Dermis microvascular lymphatic vessel endothelial cell (primary cell): ENCODE measurements at places on chromosomes 3 and 15.

DNA sequence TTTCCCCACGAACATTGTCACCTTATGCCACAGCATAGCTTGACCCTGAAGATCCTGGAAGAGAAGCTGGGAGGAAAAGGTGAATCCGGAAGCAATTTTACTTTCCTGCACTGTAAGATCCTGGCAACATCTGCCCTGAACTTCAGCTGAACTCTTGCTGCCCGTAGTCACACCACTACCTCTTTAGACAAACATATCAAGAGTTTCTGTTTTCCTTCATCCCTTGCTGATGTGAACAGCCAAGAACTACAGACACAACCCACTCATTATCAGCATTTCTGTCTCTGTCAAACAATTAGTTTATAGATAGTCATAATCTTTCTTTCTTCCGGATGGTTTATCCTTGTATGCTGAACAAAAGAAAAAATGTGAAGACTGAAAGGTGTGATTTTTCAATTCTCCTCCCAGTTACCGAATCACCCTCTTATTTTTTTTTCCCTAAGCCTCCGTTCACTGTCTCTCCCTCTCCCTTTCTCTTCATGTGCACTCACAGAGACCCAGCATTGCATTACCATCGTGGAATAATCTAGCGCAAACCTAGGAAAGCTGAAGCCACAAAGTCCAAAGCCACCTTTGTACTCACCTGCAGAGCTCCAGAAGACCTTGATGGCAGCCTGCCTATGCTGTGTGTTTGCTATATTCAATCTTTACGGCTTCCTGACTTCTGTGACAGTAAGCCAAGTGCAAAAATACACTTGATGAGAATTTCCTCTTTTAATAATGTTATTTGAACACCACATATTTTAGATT is 229.2 kb downstream of the CDIN1 start:
- DNase-seq: peak; percentile 60

GRCh38 chr3:32662647-32663046 is 22.3 kb upstream of the CNOT10 start:
- no peak for DNase-seq

- no peak for DNase-seq
Measured at GRCh38 chr3:134609821-134610431, 40.9 kb downstream of the KY start.

DNA sequence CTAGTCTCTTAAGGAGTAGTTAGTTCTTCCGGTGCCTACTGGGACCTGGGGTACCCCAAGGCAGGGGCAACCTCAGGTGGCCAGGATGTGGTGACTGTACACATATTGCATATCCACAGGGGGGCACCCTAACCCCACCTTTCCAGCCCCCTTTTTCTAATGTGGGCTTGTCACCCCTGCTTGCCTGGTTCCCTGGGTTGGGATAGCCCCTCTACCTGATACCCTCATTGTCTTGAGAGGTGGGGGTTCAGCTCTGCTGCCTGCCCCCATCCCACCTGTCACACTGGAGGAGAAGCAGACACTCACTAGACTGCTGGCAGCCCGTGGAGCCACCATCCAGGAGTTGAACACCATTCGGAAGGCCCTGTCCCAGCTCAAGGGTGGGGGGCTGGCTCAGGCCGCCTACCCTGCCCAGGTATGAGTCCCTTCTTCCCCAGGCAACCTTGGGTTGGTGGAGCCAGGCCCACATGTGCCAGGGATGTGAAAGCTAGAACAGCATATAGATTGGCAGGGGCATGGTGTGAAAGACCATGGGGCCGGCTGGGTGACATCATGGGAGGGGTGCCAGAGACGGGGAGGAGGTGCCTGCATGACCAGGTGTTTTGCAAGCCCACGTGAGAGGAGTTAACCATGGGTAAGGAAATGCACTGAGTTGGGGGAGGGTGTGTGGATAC is 4.0 kb downstream of the GLYCTK start:
- peak; percentile 42 for DNase-seq

GRCh38 chr3:176904506-176904905 is 292.8 kb downstream of the TBL1XR1 start:
- DNase-seq: no peak

DNA sequence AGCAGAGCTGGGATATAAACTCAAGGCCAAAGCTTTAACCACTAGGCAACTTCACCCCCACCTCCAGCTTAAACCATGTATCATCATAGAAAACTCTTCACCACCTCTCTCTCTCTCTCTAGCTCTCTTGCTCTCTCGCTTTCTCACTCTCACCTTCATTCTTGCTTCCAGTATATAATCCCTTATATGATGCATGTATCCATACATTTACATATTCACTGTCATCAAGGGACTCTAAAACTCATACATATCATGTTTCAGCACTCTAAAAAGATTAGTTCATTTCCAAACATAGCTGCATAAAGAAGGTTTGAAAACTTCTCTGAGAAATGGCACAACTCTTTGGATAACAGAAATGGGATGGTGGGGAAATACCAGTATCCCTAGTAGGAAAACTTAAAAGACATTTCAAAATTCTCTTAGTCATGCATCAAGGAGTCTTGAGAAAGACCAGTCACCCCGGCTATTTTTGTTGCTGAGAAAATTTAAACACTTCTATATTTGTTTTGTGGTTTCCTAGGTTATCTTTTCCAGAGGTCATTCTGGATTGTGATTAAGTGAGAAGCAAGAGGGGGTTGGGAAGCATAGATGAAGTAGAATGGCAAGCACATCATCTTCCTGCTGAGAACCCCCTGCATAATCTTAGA is 447.8 kb upstream of the THBS1 start:
- peak; percentile 69 for DNase-seq
